Activated naive CD4-positive, alpha-beta T cell (primary cell): ENCODE measurements at places on chromosomes 2 and 18.

- no peak for DNase-seq
Measured at GRCh38 chr18:67875944-67876343, 359.4 kb upstream of the DSEL start.

GRCh38 chr2:54864727-54865126 lies 141.3 kb downstream of the EML6 start:
- DNase-seq = no peak

DNA sequence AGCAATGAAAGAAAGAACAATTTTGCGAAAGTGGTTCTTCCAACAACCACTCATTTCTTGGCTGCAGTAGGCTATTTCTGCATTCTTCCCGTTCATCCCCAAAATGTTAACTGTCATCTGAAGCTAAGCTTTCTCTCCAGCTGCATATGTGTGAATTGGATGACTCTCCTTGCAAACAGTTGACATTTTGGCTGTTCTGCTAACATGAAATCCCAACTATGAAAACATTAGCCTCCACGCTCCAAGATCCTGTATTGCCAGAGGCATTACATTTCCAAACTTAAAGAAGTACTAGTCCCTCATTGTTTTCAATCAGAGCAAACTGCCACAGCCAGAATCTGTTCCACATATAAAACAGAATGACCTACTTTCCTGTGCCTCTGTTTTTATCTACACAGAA lies 88.5 kb downstream of the TGIF1 start:
- no peak for DNase-seq

- DNase-seq = no peak
Measured at GRCh38 chr18:36630917-36631316, 197.9 kb downstream of the TPGS2 start.

DNA sequence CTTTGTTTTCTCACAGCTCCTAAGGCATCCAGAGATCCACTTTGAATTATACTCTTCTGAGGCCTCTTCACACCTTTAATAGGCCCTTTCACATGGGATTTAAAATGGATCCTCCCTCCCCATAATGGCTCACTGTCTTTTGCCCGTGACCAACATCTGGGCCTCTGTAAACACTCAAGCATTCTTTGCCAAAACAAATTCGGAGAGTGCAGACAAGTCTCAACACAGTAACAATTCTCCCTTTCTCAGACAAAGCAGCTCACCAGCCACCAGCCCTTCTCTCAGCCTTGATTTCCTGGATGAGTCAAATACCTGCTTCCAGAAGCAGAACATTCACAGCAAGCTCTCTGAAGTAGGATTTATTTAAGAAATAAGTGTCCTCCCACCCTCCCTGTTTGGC lies 14.0 kb upstream of the IMP4 start:
- no peak for DNase-seq

GRCh38 chr2:152729844-152730243 lies 11.4 kb downstream of the ARL6IP6 start:
- no peak for DNase-seq

DNA sequence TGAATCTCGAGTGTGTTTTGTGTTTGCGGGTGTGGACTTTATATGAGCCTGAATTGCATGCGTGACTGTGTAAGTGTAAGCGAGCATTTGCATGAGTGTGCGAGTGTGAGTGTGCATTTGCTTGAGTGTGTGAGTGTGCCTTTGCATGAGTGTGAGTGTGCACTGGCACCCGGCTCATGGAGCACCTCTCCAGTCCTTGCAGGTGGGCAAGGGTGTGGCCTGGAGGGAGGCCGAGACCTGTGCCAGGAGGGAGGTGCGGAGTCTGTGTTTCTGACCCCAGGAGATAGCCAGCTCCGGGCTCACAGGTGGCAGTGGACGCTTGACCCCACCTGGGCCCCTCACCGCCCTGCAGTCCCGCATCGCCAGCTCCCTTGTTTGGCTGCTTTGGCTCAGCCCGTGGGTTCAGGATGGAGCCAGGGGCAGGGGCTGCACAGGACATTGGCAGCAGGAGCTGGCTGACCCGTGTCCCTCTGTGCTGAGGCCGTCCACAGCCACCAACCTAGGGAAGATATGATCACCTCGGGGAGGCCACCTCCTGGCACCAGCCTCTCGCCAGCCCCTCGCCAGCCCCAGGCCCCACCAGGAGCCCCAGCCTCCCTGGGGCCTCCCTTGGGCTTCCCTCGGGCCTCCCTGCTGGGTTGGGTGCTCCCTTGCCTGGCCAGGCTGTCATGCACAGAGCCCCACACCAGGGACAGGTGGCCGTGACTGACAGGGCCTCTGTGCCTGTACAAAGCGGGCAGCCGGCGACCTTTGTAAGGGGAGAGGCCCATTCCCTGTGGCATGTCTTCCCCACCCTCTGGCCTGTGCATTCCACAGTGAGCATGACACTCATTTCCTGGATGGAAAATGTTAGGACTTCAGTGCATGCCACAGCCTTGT lies 81.6 kb downstream of the PTGR3 start:
- DNase-seq = no peak

GRCh38 chr2:221895366-221896121 lies 323.4 kb upstream of the EPHA4 start:
- no peak for DNase-seq

DNA sequence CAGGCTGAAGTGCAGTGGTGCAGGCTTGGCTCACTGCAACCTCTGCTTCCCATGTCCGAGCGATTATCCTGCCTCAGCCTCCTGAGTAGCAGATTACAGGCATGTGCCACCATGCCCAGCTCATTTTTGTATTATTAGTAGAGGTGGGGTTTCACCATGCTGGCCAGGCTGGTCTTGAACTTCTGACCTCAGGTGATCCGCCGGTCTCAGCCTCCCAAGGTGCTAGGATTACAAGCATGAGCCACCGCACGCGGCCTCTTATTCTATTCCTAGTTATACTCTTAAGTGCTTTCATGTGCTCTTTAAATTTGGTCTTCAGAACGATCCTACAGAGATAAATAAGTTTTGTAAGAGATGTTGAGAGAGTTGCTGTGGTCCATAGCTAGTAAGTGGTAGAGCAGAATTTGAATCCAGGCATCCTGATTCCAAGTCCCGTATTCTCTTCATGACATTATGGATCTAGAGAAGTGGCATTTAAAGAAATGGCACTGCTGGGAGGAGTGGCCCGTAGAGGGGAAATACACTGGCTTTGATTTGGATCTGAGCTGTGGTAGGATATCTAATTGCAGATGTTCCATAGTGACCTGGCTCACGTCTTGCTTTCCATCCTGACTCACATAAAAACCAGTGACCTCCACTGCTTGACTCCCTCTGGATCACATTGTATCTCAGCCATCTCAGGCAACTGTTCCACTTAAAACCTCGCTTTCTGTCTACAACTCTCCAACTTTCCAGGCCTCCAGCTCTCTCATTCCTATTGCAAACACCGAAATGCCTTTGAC lies 22.8 kb upstream of the ME2 start:
- no peak for DNase-seq

DNA sequence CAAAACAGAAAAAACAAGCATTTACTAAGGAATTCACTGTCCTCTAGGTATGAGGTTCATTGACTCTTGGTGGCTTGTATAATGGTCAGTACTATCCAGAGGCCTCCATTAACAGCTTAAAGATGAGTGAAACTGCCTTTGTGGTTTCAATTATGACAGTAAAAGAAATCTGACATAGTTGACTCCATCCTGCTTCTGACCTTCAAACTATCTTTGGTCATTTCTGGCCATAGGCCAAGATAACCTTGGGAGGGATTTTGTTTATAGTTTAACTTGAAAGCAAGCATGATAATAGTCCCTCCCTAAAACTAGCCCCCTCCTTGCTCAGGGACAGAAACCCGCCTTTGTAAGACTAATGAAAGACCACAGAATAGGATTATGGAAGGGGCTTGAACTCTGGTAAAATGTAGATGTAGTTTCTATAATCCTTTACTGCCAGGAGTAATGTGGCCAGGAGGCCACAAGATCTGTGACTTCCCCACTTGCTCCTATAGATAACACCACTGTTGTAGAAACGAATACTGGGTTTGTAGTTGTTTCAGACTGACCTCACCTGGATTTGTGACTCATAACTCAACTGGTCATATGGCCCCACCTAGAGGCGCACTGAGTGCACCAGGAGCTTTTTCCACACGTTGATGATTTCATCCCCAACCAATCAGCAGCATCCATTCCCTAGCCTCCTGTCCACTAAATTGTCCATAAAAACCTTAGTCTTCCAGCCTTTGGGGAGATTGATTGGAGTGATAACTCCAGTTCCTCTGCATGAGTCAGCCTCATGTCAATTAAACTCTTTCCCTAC lies 8.6 kb upstream of the PLEKHM3 start:
- no peak for DNase-seq

GRCh38 chr2:207764096-207764630 lies 5.5 kb downstream of the FZD5 start:
- no peak for DNase-seq

DNA sequence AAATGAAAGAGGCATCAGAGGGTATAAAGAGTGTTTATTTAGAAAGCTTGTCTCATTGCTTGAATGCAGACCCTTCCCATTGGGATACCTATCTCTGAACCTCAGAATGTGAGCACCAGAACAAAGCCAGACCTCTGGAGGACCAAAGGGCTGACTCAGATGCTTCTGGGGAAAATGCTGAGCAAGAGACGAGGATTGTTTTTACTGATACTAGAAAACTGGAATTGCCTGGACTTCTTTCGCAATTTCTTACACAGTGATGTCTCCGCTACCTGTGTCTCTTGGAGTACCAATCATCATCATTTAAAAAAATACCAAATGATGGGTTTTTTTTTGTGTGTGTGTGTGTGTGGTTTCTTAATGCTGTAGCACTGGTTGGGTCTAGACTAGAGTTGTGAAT lies 55.6 kb upstream of the CCDC85A start:
- no peak for DNase-seq

DNA sequence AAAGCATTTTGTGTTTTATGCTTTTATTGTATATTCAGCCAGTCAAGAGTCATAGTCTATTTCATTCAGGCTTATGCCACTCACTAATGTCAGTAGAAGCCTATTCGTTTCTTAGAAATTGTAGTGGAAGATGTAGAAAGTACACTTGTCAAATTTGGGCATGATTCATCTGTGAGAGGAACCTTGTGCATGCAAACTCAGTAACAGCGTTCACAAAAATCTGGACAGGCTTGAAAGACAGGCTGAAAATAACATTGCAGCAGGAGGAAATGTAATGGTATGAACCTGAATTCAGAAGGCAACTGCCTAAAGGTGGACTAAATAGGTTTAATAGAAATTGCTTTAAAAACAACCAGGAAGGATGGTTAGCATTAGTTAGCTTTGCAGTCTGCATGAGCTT lies 213.5 kb downstream of the CMPK2 start:
- no peak for DNase-seq

- DNase-seq = no peak
Measured at GRCh38 chr18:51251625-51252024, 54.1 kb upstream of the MEX3C start.

GRCh38 chr2:51597086-51597485 lies 565.2 kb upstream of the NRXN1 start:
- no peak for DNase-seq

DNA sequence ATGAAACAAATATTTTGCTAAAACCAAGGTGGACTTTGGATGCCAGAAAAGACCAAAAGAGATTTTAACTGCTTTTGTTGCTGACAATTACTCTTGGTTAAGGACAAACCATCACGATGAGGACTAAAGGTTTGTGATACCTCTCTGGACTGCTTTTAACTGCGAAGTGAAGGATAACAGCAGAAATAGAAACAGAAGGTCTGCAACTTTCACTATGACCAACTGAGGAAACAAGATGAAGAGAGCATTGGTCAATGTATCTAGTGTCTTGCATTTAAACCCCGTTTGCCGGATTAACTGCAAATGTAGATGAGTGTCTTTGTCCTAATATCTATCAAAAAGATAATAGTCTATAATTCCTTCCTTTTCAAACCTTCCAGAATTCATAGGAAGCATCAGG lies 541.7 kb downstream of the ERBB4 start:
- no peak for DNase-seq

DNA sequence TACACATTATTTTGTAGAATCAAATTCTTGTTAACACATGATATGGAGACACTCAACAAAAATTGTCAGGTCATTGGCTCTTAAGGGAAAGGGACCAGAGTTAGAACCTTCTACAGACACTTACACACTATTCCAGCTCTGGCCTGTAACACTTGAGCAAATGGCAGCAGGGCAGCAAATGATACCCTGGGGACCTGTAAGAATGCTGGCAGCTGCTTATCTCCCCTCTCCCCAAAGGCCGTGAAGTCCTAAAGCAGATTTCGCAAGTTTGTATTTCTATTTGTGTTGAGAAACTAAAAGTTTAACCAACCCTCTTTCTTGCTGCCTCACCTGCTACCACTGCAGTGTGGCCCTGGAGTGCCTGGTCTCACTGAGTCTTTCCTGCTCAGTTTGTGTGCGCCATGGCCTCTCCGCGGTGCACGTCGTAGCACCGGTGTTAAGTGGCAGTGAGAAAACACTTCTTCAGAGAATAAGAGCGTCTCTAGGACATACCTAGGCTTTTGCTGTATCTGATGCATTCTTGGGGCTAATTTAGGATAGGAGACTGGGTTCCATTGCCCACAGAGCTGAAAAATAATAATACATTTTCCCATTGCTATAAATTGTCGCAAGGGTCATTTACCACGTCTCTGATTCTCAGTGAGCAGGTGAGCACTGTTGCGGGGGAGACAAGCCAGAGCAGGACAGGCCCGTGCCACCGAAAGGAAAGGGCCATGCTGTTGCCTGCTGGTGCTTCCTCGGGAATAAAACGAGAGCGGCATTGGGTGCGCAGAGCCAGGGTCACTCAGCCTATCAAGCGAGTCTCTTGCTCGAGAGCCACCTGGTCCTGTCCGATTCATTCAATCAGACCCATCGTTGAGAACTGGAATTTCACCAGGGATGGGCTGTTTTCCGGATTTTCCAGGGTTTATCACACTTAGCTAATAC lies 204.9 kb downstream of the PTGR3 start:
- DNase-seq = no peak

DNA sequence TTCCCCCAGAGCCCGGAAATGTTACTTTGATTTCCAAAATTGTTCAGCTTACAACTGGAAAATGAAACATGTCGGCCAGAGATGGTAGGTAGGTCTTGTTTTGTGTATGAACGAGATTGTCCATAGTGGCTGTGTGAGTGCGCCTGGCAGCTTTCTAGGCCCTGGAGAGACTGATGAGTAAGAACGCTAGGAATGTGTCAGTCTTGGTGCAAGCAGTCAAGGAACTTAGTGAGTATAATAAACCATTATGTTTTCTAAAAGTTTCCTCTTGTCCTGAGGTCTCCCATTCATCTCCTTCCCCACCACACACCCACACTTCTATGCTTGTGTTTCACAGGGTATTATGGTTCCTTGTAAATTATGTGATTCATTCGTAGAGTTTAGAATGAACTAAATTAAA lies 234.2 kb downstream of the CDH2 start:
- DNase-seq = no peak

GRCh38 chr2:207279520-207279919 lies 113.8 kb upstream of the KLF7 start:
- DNase-seq = no peak
